ENCODE measurements at places on chromosomes 12 and 14.

DNA sequence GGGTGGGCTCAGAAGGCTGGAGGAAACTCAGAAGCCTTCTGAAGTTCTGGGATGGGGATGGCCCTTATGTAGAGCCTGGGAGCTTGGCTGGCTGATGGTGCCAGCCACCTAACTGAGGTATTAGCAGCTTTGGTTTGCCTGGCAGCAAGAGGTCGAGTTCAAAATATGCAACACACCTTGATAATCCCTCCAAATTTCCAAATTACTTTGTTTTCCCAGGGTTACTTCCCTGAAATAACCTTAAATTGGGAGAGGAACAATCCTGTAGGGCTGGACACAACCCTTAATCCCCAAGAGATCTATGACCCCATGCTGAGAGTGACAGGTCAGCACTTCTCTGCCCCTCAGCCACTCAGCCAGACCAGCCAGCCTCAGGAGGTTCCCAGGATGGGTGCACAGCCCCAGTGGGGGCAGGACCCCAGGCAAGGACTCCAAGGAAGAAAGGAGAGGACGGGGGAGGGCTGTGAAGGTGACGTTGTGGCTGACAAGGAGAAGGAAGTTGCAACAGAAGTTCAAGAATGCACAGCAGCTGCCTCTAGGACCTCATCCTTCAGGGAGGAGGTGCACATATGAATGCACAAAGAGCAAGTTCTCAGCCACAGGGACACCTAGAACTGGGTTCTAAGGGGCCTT, 18.6 kb upstream of the KRT77 start:
- DNase-seq = no peak

DNA sequence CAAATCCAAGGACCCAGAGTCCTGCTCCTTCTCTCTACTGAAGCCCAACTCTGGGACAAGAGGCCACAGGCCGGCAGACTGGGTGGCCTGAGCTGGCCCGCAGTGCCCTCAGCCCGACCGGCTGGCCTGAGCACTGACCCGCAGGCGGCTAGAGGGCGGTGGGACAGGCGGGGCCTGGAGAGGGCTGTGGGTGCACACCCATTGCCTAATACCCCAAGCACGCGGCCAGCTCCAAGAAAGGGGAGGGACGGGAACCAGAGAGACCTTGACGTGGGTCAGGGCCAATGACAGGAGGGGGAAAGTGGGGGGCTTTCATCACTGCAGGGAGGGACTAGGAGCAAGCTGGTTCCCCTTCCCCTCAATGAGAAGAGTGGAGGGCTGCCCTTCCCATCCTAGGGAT, 2.0 kb upstream of the WNT10B start:
- DNase-seq = peak; percentile 66

- DNase-seq = no peak
These were observed 4.6 kb downstream of the ESR2 start for GRCh38 chr14:64289571-64289970.

DNA sequence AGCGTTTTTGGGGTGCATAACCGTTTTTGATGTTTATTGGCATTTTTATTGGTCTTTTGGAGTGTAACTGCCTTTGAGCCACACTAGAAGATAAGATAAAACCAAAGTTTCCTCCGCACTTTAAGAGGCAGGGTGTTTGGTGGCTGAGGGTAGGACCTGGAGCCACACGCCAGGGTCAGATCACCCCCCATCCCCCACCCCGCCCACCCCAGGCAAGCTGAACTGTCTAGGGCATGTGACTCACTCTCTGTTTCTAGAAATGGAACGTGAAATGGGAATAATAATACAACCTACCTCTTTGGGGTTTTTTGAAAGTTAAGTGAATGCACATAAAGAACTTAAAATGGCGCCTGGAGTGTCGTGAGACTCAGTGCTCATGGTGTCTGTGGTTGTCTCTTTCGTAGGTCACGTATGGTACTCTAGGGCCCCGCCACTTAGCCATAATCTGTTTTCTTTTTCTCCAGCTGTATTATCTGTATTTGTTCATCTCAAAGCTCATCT, 56.0 kb downstream of the PPP2R5C start:
- DNase-seq = no peak

DNA sequence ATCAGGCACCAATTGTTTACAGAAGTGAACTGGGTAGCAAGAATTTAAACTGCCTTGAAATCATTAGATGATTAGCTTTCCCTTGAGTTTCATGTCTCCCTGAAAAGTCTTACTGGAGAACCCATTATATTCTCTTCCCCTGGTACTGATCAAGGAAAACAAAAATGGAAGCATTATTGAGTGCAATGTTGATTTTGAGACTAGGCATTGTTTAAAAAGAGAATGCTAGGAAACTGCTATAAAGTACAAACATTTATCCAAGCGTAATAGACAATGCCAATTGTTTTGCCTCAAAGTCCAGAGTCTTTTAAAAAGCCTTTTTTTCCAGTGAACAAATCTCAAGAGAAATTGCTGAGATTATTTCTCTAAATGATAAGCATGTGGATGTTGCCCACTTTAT, 197.0 kb downstream of the CCER1 start:
- no peak for DNase-seq

DNA sequence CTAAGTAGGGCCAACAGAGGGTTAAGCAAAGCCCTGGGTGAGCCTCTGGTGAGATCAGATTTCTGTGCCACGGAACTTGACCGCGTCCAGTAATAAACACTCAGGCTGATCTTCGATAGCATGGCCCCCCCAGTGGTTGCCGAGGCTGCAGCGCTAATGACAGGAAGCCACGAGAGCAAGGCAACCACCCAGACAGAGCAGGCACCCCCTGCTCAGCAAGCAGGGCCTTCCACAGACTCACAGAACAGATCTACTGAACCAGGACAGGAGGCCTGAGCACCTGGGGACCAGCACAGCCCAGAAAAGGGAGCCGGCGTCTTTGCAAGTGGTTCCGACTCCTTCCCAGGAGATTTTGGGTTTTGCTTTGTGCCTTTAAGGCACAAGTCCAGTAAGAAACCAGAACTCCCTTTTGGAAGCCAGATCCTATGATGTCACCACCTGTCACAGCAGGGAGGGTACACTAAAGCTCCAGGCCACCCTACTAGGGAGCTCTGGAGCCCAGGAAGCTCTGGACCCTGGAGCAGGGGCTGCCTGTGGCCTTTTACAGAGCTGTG, 42.3 kb downstream of the BCL11B start:
- no peak for DNase-seq

DNA sequence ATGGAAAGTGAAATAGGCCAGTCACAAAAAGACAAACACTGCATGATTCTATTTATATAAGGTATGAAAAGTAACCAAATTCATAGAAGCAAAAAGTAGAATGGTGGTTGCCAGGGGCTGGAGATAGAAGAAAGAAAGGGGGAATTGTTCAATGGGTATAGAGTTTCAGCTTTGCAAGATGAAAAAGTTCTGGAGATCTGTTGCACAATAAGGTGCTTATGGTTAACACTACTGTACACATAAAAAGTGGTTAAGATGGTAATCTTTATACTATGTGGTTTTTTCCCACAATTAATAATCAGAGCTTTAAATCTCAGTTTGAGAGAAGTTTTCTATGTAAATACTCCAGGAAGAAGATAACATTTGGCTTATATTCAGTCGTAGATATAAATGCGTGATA, 73.4 kb downstream of the SLC38A4 start:
- DNase-seq = no peak

- no peak for DNase-seq
These were observed 33.6 kb downstream of the OR10P1 start for GRCh38 chr12:55670276-55670675.

Measured in left forelimb (tissue), 1 donor.